A549 (cell line): ENCODE measurements at places on chromosomes 11 and 22.

GRCh38 chr22:19900707-19901436 is 40.7 kb upstream of the COMT start:
- no peak for DNase-seq

GRCh38 chr11:32256466-32256865 is 165.6 kb downstream of the RCN1 start:
- DNase-seq: no peak

DNA sequence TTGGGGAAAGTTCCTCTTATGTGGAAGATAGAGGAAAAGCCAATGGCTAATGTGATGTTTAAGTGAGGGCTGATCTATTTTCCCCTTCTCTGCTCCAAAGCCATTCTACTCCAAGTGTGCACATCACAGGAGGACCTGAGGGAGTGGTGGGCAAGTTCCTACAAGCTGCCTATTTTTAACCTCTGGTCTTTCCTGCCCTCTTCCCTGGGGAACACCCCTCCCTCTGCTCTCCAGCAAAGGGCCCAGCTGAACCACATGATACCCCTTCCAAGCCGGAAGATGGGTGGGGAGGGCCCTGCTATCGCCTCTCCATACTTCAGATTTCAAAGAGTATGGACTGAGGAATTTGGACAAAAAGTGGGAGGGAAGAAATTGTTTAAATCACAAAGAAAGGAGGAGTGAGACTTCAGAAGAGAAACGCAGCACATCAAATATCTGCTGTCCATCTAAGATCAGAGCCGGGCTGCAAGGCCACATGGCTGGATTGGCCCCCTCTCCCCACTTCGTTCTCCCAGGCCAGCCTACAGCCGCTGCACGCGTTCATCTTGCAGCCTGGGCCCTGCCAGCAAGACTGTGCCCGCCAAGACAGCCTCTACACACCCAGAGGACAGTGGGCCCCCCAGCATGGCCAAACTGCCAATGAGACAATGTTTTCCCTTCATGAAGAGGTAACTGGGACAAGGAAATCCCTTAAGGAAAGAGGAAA is 77.5 kb downstream of the MICAL3 start:
- DNase-seq: no peak

- DNase-seq: no peak
These were observed 21.2 kb downstream of the MUC5AC start for GRCh38 chr11:1178906-1179305.

DNA sequence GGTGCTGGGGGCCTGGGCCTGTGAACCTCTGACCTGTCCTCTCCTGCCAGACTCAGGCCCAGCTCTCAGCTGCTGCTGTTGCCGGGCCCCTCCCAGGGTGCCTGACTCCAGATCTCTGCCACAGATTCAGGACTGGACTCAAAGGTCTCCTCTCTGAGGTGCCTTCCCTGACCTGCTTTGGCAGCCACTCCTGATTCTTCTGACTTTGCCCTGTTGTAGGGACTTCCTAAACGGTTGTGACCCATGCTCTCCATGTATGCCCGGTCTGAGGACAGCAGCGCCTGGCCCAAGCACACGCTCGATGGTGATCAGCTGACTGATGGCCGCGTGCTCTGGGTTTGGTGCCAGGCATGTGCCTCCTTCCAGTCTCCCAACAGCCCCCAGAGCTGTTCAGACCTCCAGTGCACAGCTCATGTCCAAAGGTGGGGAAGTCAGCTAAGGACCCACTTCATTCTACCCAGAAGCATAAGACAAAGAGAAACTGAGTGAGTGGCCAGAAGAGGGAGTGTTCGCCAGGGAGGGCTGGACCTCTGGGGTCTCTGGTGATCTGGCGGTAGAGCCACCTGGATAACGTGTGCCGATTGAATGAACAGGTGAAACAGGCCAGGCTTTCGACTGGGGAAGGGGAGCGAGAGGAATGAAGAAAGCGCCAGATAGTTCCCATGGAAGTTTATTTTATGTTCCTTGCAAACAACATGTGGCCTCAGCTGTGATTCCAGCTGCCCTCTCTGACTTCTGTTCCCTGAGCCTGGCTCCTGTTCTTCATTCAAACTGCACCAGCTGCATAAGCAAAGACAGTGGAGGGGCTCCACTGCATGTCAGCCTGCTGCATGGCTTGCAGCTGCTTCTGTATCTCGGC is 8.1 kb upstream of the TOP3B start:
- DNase-seq: no peak

DNA sequence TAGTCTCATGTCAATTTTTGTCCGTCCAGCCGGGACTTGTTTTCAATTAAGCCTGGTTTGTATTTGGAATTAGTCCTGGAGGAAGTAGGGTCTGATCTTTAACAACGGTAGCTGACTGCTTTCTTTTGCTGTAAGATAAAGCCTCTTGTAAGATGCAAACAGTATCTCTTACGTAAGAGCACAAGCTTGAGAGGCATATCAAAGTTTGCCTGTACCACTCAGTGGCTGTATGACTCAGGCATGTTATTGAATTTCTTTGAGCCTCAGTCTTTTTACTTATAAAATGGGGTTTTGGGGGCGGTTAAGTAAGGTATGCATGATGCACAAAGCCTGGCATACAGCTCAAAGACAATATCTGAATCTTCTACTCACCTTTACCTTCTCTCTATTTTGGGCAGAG is 198.4 kb upstream of the NARS2 start:
- DNase-seq: no peak

GRCh38 chr11:27188696-27189095 is 148.1 kb downstream of the BBOX1 start:
- DNase-seq: no peak

DNA sequence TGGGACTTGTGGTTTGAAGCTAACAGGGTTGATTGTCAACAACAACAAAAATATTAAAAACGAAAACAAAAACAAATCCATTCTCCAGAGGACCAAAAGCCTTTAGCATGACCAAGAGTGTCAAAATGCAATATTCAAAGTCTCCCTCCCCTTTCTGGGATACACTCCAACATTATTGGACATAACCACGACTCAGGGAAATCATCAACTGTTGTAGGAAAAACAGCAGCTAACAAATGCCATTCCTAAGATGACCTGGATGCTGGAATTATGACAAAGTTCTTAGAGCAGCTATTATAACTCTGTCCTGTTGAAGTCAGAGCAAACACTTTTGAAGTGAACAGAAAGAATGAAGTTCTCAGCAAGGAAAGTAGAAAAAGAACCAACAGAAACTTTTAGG is 143.0 kb downstream of the TMEM135 start:
- no peak for DNase-seq

DNA sequence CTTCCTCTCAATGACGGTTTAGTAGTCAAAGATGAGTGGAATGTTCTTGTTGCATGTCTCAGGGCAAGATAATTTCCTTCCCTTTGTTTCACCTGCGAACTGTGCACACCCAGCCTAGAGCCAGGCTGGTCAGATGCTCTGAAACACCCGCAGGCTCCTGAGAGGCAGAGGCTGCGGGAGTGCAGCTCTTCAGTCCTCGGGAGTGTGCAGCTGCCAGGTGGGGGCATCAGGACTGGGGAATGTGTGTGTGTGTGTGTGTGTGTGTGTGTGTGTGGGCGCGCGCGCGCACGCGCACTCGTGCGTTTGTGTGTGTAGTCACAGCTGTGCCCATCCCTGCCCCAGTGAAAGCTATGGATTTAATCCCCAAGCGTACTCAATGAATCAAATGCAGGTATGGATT is 136.2 kb upstream of the NTM start:
- no peak for DNase-seq

- no peak for DNase-seq
These were observed 27.1 kb upstream of the OPCML start for GRCh38 chr11:133559382-133559781.

DNA sequence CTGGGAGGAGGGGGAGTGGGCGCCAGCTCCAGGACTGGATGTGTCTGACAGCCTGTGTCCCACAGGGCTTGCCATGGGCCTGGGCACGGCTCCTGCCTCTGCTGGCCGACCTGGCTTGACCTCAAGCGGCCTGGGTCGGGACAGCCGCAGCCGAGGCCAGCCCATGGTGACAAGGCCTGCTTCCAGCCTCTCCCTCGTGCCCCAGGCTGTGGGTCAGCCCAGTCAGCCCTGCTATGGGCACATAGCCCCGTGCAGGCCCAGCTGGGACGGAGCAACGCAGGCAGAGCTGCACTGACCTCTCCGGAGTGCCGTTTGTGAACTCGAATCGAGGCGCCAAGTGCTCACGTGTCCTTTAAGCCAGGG is 17.9 kb downstream of the OSBPL5 start:
- DNase-seq: no peak

DNA sequence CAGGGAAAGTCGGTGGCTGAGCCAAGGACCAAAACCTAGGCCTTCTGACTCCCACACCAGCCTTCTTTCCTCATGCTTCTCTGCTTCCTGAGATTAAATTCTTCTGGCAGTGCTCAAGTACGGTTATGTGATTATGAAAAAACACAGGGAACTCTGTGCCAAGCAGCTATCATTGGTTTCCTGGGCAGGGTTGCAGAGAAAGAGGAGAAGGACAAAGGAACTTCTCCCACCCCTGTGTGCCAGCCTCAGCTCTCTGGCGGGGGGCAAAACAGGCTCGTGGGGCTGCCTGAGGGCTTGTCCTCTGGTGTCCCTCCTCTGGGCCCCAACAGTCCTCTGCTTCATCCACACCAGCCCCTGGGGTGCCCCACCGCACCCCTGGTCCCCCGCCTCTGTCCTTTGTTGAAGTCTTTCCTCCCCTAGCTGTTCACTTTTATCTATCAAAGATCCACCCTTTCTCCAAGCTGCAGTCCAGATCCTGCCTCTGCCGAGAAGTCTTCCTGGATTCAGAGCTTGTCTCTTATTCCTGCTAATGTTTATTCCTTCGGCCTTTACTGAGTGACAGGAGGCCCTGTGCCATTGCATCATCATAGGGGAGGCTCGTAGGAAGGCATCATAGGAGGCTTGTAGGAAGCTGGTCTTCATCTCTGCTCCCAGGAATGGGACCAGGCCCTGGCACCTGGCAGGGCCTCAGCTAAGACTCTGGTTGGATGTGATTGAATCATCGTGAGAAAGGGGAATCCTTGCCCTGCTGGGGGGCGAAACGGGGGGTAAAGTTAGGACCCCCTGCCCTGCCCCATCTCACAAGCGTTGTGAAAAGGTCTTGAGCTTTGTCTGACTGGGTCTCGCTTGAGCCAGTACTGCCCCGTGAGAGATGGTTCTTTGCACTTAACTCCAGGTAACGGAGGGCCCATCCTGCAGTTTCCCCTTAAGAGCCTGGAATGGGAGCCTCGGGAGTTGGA is 11.5 kb upstream of the FTH1 start:
- no peak for DNase-seq
